ENCODE measurements at places on chromosomes 5 and 9. TPM values are rescaled to one million over a fixed set of nuclear protein-coding genes. Genes with fewer than 3 reads are reported as not detected.
A peak's percentile ranks its signal among the peaks of the same experiment; 100 is the strongest.

DNA sequence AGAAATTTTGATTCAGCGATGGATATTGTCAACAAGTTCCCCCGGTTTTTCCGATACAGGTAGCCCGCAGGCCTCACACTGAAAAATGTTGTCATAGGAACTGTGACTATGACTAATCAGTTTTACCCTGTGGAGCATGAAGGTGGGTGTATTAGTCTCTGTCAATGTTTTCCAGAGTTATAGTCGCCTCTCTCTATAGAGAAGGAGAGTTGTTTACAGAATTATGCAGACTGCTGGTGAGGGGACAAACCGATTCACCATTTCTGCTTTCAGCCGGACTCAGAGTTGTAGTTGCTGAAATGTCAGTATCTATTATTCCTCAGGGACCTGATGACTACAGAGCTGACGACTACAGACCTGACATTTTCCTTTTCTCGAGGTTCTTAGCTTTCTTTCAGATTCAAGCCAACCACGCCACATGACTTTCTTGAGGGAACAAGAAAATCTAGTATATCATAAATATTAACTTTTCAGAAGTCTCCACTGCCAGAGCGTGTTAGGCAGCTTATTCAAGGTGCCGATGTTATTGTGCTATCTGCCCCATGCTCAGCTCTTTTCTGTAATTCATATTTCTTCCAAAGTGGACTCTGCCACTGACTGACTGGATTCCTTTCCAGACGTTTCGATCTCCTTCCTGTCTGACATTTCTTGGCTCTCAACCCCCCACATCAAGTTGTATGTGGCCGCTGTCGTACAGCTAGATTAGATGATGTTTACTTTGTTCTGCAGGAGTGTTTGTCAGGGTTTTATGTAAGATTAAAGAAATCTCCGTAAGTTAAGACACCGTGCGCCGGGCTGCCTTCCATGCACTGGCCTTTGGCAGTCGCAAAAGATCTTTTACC is 178.1 kb downstream of the FGF1 start:
- H3K27ac ChIP-seq = no peak overlapping the region
- H3K27me3 ChIP-seq = no peaks in the 10 kb centered on the region
- H3K36me3 ChIP-seq = no peaks in the 10 kb centered on the region
- H3K4me3 ChIP-seq = no peak overlapping the region
- no peak for DNase-seq

DNA sequence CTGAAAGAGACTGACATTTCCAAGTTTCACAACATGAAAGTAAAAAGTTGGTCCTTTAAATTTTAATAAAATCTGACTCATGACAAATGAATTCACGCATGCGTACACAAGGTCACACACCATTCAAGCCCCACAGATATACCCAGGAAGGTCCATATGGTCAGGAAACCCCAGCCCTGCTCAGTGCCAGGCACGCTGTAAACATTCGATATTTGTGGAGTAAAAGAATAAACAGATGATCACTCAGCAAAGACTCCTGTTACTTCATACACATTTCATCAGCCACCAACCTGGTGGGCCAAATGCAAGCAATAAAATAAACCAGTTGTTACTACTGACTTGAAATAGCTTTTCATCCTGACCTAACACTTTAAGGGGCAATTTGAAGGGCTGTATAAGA is 158.0 kb upstream of the RETREG1 start:
- no peaks in the 10 kb centered on the region for H3K27me3 ChIP-seq
- no peak overlapping the region for H3K27ac ChIP-seq
- no peak for DNase-seq
- peaks cover 8% of the 10 kb centered on the region for H3K36me3 ChIP-seq
- H3K4me1 ChIP-seq = no peaks in the 10 kb centered on the region
- H3K4me3 ChIP-seq = no peak overlapping the region

DNA sequence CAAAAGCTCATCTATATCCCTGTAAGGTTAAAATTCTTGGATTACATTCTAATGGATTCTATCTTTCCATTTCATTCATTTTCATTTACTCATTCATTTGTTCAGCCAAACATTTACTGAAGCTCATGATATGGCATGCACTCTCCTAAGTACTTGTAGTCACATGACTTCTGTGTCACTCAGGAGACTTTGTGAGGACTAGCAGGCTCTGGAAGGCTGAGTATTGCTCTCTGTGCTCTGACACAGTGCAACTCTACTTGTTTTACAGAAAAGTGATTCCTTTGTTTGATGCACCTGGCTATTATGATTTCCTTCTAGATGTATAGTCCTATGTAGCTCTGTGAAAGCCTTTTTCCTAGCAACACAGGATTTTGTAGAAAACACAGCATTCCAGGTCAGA is 53.0 kb downstream of the YIPF5 start:
- no peaks in the 10 kb centered on the region for H3K27me3 ChIP-seq
- H3K4me3 ChIP-seq = no peak overlapping the region
- no peak overlapping the region for H3K27ac ChIP-seq
- H3K4me1 ChIP-seq = no peaks in the 10 kb centered on the region
- DNase-seq = no peak

GRCh38 chr9:121399883-121400607 is 30.0 kb upstream of the STOM start:
- peak; percentile 53 for DNase-seq
- H3K27ac ChIP-seq = peak overlapping the region; percentile 35
- H3K27me3 ChIP-seq = no peaks in the 10 kb centered on the region
- H3K36me3 ChIP-seq = no peaks in the 10 kb centered on the region
- no peak overlapping the region for H3K4me3 ChIP-seq

- H3K36me3 ChIP-seq = no peaks in the 10 kb centered on the region
- no peak overlapping the region for H3K4me3 ChIP-seq
- H3K4me1 ChIP-seq = no peaks in the 10 kb centered on the region
- peaks cover 7% of the 10 kb centered on the region for H3K27me3 ChIP-seq
- no peak overlapping the region for H3K27ac ChIP-seq
These were observed 125.3 kb upstream of the SLC25A48 start for GRCh38 chr5:135709208-135709575.

GRCh38 chr9:2934883-2935282 is 91.0 kb upstream of the PUM3 start:
- no peak for DNase-seq
- H3K36me3 ChIP-seq = no peaks in the 10 kb centered on the region
- no peak overlapping the region for H3K4me3 ChIP-seq

- peak within 1 kb of the TSS; percentile 80 for H3K4me3 ChIP-seq
- DNase-seq = no peak
- H3K36me3 ChIP-seq = no peaks in the 10 kb centered on the region
- peak within 1 kb of the TSS; percentile 79 for H3K27ac ChIP-seq
- H3K27me3 ChIP-seq = no peaks in the 10 kb centered on the region
- peaks cover 19% of the 10 kb centered on the region for H3K4me1 ChIP-seq
These were observed at the start of gene MAP1B for GRCh38 chr5:72107131-72107900. Gene MAP1B (plus strand): TSS chr5:72107475. CDS start chr5:72107532, 57 bp downstream.

- H3K36me3 ChIP-seq = no peaks in the 10 kb centered on the region
- DNase-seq = no peak
- H3K4me3 ChIP-seq = no peak overlapping the region
- H3K27ac ChIP-seq = no peak overlapping the region
- H3K27me3 ChIP-seq = peaks cover 16% of the 10 kb centered on the region
These were observed 77.7 kb upstream of the FAM169A start for GRCh38 chr5:74943905-74944304.

DNA sequence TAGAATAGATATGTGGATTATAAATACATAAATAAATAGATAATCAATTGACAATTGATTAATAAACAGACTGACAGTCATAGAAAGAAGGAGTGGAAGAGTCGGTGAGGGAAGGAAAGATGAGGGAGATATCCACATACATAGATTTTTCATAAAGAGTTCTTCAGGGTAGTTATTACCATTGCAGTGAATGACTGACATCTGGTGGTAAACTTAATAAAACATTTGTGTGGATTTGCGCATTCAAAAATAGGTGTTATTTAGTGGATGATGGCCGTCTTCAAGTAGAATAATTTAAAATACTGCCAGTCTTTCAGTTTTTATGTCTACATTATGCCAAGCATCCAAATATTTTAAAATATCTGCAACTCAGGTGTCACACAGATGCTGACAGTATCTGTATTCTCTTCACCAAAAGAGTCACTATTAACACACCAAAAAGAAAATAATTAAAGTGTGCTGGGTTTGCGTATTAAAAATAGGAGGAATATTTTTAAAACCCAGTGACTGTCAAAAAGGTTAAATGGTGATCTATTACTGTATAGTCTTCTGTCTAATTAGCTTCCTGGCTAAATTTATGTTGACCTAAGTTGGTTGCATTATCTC is 78.8 kb downstream of the GIN1 start:
- no peak overlapping the region for H3K27ac ChIP-seq
- no peak overlapping the region for H3K4me3 ChIP-seq
- no peaks in the 10 kb centered on the region for H3K36me3 ChIP-seq

GRCh38 chr5:179833709-179834070 is 13.0 kb downstream of the SQSTM1 start:
- no peak overlapping the region for H3K4me3 ChIP-seq
- peaks cover 44% of the 10 kb centered on the region for H3K4me1 ChIP-seq
- no peaks in the 10 kb centered on the region for H3K27me3 ChIP-seq
- no peak overlapping the region for H3K27ac ChIP-seq
- peaks cover 20% of the 10 kb centered on the region for H3K36me3 ChIP-seq

DNA sequence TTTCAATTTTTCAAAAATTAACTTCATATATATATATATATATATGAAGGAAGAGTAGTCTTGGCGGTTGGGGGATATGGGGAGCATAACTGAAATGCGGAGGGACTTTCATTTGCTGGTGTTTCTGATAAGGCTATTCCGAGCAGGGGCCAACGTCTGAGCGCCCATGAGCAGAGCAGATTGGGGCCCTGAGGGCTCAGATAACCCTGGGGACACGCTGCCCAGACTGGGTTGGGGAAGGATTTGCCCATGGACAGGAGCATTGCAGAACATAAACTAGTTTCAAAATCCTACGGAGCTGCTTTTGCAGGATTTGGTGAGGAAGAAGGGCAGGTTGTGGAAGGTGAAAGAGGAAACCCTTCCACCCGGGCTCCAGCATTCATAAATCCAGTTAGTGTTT is 240.2 kb downstream of the IRX1 start:
- no peaks in the 10 kb centered on the region for H3K27me3 ChIP-seq
- H3K27ac ChIP-seq = no peak overlapping the region
- H3K4me3 ChIP-seq = no peak overlapping the region
- no peaks in the 10 kb centered on the region for H3K36me3 ChIP-seq
- H3K4me1 ChIP-seq = no peaks in the 10 kb centered on the region

DNA sequence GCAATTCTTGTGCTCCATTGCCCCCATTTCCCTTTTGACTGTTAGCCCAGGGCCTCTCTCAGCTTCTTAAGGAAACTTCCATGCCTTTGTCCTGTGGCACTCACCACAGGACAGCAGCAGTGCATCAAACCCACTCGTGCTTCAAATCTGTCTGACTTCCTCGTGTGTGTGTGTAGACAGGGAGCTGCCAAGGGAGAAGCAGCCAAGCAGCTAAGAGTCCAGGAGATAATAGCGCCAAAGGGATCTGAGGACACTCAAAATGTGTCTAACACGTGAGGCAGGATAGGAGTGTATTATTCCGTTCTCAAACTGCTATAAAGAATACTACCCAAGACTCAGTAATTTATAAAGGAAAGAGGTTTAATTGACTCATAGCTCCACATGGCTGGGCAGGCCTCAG is 44.8 kb downstream of the CDK7 start:
- H3K27me3 ChIP-seq = no peaks in the 10 kb centered on the region
- no peak overlapping the region for H3K4me3 ChIP-seq
- no peak overlapping the region for H3K27ac ChIP-seq
- no peak for DNase-seq
- no peaks in the 10 kb centered on the region for H3K4me1 ChIP-seq

DNA sequence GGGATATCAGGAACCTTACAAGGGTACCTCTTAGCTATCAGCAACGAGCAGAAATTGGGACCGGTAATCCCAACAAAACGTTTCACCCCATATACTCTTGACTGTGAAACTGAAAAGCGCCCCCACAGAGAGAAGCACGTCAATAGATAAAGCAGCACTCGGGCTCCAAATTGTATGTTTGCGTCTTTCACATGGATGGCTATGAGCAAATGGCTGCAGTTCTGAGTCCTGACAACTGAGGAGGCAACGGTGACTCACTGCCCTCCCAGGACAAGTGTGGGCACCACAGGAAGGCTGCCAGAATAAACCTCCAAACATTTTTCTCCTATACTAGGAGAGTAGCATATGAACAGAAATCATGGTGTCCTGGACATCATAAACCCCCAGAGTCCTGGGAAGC is 36.6 kb downstream of the SEMA4D start:
- no peak overlapping the region for H3K27ac ChIP-seq
- DNase-seq = no peak
- H3K4me1 ChIP-seq = no peaks in the 10 kb centered on the region

DNA sequence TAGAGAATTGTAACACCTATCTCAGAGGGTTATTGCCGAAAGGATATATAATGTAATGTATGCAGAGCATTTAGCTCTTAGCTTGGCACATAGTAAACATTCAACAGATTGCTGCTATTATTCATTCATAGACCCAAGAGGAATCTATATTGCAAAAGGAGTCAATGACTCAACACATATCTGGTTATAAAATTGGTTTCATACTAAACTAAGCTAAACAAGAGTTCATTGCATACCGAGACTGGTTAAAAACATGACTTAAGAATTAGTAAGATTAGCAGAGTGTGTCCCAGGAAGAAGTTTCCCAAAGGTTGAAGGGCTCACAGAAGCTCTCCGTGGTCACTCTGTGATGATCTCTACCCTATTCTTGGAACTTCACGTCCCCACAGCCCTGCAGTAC is 339.6 kb upstream of the CCNH start:
- H3K4me1 ChIP-seq = no peaks in the 10 kb centered on the region
- H3K36me3 ChIP-seq = no peaks in the 10 kb centered on the region
- H3K4me3 ChIP-seq = no peak overlapping the region
- no peak for DNase-seq
- H3K27ac ChIP-seq = no peak overlapping the region
- H3K27me3 ChIP-seq = no peaks in the 10 kb centered on the region

DNA sequence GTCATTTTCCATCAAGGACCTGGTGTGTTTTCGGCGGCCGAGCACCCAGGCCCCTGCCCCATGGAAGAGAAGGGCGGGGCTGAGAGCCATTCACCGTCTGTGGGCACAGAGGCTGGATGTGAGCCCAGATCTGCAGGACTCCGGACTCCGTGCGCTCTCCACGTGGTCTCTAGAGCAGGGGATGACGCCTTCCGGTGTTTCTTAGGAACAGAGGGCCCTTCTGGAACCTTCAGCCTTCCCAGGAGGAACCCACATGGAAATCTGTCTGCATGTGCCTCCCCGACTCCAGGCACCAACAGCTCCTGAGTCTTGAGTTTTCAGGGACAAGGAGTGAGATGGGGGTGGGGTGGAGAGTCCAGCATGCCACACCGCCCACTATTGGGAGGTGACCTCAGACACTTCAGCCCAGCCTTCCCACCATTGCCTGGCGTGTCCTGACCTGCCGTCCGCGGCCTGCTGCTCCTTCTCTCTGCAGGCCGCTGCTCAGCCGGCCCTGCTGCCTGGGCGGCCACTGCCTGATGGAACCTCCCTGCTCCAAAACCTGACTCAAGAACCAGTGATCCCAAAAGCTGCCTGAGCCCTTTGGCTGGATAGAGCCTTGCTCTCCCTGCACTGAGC is 2.4 kb upstream of the RXRA start:
- no peaks in the 10 kb centered on the region for H3K27me3 ChIP-seq
- peaks cover 2% of the 10 kb centered on the region for H3K36me3 ChIP-seq
- peak overlapping the region; percentile 29 for H3K27ac ChIP-seq
- no peak overlapping the region for H3K4me3 ChIP-seq

- no peaks in the 10 kb centered on the region for H3K36me3 ChIP-seq
- H3K4me1 ChIP-seq = no peaks in the 10 kb centered on the region
- peaks cover 7% of the 10 kb centered on the region for H3K27me3 ChIP-seq
- no peak overlapping the region for H3K4me3 ChIP-seq
These were observed 167.2 kb downstream of the PAX5 start for GRCh38 chr9:36866840-36867239.

HTR1A gene
- not detected for total RNA-seq

FBXW5 gene
- total RNA-seq = 72.6 TPM

FOXD4L3 gene
- not detected for total RNA-seq

IRX2 gene
- 0.10 TPM for total RNA-seq

CDH9 gene
- 0.10 TPM for total RNA-seq

IL31RA gene
- total RNA-seq = 3.1 TPM

LHX3 gene
- 0.13 TPM for total RNA-seq

ALDH1B1 gene
- total RNA-seq = 34.2 TPM
